ENCODE measurements at places on chromosomes 2 and 18. TPM values are rescaled to one million over a fixed set of nuclear protein-coding genes. Genes with fewer than 3 reads are reported as not detected.

DNA sequence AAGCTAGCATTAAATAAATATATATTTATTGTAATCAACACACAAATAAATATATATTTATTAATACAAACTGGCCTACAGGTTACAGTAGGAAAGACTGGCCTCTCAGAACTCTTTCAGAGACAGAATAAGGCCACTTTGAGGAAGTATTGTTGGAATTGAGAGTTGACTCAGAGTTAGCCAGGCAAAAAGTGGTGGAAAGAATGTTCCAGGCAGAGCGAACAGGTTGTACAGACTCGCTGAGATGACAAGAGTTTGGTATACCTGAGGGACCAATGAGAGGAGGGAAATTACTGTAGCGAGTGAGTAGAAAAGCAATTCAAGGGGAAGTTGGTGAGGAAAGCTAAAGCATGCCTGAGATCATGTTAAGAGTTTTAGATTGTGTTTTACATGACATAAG is 19.0 kb upstream of the XDH start:
- peaks cover 23% of the 10 kb centered on the region for H3K4me1 ChIP-seq
- no peak for DNase-seq
- H3K36me3 ChIP-seq: no peaks in the 10 kb centered on the region
- H3K4me3 ChIP-seq: no peak overlapping the region
- no peak overlapping the region for H3K27ac ChIP-seq
- no peaks in the 10 kb centered on the region for H3K27me3 ChIP-seq

DNA sequence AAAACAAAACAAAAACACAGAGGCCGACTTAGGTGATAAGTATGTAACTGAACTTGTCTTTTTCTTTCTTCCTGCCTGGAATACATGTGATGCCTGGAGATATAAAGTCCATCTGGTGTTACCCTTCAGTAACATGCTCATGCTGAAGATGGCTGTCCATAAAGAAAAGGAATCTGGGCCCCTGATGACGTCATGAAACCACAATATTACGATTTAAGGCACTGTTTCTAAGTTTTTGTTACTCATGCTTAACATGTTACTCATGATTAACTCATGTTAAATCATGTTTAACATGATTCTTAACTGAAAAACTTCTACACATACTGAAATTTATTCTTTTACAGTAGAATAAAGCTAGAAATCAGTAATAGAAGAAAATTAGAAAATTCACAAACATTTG is 49.0 kb downstream of the STRADB start:
- H3K4me3 ChIP-seq: no peak overlapping the region
- H3K36me3 ChIP-seq: no peaks in the 10 kb centered on the region
- no peak overlapping the region for H3K27ac ChIP-seq
- DNase-seq: peak; percentile 13

- peak overlapping the region; percentile 31 for H3K4me3 ChIP-seq
- no peaks in the 10 kb centered on the region for H3K27me3 ChIP-seq
- H3K27ac ChIP-seq: peak overlapping the region; percentile 91
These were observed 131.2 kb upstream of the SEC11C start for GRCh38 chr18:59008302-59008974.

CPS1 gene
- 33.0 TPM for polyA plus RNA-seq

DNA sequence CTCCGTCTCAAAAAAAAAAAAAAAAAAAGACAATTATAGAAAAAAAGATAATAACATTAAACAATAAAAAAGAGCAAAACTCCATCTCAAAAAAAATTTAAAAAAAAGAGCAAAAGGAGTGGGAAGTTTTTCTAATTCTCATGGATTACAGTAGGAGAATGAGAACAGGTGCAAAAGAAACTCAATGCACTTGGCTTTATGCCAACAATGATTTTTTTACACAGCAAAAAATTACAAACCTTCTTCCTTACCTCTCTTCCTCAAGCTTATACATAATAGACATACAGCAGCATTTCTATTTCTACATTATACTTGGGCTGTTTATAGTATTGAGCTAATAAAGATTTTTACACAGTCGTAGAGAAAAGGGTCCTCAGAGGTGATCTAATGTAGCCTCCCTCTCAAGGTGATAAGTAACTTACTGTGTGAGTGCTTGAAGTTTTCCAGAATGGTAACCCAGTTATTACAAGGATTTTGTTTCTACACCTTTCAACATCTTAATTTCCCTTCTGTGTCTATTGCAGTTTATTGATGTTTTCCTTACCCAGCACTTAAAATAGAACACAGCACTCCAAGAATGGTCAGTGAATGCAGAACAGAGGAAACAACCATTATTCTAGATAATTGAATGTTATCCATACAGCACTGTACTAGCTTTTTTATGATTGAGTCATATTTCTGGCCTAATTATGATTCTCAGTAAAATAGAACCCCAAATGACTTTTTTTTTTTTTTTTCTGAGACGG is 34.9 kb upstream of the RNF138 start:
- H3K27ac ChIP-seq: no peak overlapping the region
- no peak overlapping the region for H3K4me3 ChIP-seq
- H3K36me3 ChIP-seq: no peaks in the 10 kb centered on the region
- no peaks in the 10 kb centered on the region for H3K4me1 ChIP-seq
- no peak for DNase-seq

SDC1 gene
- 1,057 TPM for polyA plus RNA-seq

CTNNA2 gene
- not detected for polyA plus RNA-seq

- H3K4me1 ChIP-seq: peaks cover 26% of the 10 kb centered on the region
- DNase-seq: no peak
- no peak overlapping the region for H3K27ac ChIP-seq
These were observed 21.8 kb downstream of the ATAD2B start for GRCh38 chr2:23905155-23905554.

DNA sequence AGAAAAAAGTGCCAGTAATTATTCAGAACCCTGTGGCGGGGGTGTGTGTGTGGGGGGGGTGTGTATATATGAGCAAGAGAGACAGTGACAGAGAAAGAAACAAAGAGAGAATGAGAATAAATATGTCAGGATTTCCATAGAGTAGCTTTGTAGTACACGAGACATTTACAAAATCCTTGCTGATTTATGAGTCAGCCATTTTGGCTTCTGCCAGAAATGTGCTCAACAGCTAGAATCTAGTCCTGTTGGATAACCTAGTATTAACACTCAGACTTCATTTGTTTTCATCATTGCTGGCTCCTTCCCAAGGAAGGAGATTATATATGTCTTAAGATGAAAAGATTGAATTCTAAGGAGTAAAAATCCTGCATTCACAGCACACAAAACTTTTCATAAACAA is 140.5 kb upstream of the HNRNPA3 start:
- no peaks in the 10 kb centered on the region for H3K36me3 ChIP-seq
- no peaks in the 10 kb centered on the region for H3K4me1 ChIP-seq
- no peaks in the 10 kb centered on the region for H3K27me3 ChIP-seq

DNA sequence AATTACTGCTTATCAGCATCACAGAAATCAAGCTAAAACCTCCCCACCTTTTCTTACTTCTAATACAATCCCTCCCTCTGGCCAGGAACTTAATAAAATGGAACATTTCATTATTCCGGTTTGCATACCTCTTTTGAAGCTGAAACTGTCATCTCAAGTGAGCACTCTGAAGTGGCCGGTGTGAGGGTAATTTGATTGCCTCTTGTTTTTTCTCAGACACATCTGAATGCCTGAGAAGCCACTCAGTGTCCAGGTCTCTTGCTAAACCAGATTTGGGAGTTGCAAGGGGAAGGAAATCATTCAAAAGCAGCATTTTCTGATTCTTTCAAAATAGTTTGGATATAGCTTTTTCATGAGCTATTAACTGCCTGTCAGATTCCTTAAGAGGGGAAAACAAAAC is 190.3 kb downstream of the C1D start:
- H3K36me3 ChIP-seq: no peaks in the 10 kb centered on the region
- DNase-seq: no peak
- H3K27ac ChIP-seq: no peak overlapping the region
- H3K4me3 ChIP-seq: no peak overlapping the region
- no peaks in the 10 kb centered on the region for H3K27me3 ChIP-seq

DNA sequence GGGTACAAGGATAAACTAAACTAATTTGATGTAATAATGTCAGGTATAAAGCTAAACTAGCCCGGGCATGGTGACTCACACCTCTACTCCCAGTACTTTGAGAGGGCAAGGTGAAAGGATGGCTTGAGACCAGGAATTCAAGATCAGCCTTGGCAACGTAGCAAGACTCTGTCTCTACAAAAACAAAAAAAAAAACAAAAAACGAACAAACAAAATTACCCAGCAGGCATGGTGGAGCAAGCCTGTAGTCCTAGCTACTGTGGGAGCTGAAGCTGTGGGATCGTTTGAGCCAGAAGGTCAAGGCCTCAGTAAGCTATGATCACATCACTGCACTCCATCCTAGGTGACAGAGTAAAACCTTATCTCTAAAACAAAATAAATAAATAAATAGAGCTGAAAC is 131.8 kb upstream of the KYNU start:
- H3K4me1 ChIP-seq: no peaks in the 10 kb centered on the region
- no peak overlapping the region for H3K4me3 ChIP-seq
- DNase-seq: no peak
- H3K36me3 ChIP-seq: no peaks in the 10 kb centered on the region
- no peaks in the 10 kb centered on the region for H3K27me3 ChIP-seq
- H3K27ac ChIP-seq: no peak overlapping the region

DNA sequence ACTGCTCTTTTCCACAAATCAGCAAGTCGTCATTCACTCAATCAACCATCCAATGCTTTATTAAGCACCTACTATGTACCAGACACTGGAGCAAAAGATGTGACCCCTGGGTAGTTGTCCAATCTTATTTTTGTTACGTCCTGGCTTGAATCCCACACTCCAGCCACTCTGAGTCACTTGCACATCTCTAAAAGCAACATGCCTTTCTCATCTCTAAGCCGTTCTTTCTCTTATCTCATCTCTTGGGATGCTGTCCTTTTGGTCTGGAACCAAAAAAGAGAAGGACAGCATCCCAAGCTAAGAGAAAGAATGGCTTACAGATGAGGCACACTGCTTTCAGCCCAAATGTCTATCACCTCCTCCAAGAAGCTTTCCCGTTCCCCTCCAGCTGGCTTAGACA is 58.8 kb downstream of the RNF152 start:
- DNase-seq: no peak
- peaks cover 4% of the 10 kb centered on the region for H3K36me3 ChIP-seq
- H3K27ac ChIP-seq: no peak overlapping the region
- no peaks in the 10 kb centered on the region for H3K27me3 ChIP-seq
- no peak overlapping the region for H3K4me3 ChIP-seq

GRCh38 chr18:57759650-57760049 is 43.5 kb downstream of the ATP8B1 start:
- no peak for DNase-seq
- H3K4me3 ChIP-seq: no peak overlapping the region
- no peaks in the 10 kb centered on the region for H3K27me3 ChIP-seq
- H3K27ac ChIP-seq: no peak overlapping the region
- H3K36me3 ChIP-seq: no peaks in the 10 kb centered on the region

DNA sequence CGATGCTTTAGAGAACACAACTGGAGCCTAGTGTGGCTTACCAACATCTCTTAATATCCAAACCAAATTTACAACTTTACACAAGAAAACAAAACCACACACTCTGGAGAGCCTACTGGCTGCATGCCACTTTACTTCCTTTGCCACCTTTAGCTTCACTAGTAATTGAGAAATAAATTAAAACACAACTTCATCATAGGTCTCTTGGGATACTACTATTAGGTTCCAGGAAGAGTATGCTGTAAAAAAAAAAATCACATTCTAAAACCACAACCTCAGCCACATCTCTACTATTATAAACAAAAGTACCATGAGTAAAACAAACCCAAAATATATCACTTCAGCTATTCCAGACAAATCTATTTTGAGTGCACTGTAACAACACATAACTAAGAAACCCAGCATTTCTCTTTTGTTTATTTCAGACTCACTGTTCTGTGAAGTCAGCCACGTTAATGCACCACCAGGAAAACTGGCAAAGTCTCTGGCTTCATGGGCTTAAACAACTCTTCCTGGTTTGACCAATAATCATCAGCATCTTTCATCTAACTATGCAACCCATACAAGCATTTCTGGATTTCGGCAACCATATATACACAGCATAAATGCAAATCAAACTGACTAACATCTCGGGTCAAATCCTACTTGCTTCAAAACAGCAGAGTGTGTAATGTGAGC is 59.1 kb downstream of the REV1 start:
- H3K4me1 ChIP-seq: no peaks in the 10 kb centered on the region
- H3K4me3 ChIP-seq: no peak overlapping the region
- no peaks in the 10 kb centered on the region for H3K27me3 ChIP-seq
- peaks cover 12% of the 10 kb centered on the region for H3K36me3 ChIP-seq
- no peak overlapping the region for H3K27ac ChIP-seq

CDH2 gene
- 0.46 TPM for polyA plus RNA-seq

SCN3A gene
- not detected for polyA plus RNA-seq

GRCh38 chr2:157194844-157195243 is 62.7 kb upstream of the GALNT5 start:
- DNase-seq: no peak
- no peak overlapping the region for H3K27ac ChIP-seq
- H3K36me3 ChIP-seq: no peaks in the 10 kb centered on the region
- no peaks in the 10 kb centered on the region for H3K27me3 ChIP-seq

DNA sequence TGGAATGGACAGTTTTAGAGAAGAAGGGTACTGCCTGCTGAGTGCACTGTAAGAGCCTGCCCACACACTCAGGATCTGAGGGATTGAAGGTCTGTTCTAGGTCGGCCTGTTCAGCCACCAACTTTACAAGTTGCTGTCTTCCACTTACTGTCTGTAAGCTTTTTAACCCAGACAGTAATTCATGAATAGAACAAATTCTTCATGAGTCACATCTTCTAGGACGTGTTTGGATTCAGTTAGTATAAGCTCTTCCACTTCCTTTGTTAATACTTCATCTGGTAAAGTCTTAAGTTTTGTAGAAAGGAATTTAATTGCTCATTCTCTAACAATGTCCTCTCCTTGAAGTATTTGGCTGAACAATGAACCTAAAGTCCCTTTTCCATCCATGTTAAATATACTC is 74.6 kb downstream of the PDE11A start:
- no peaks in the 10 kb centered on the region for H3K36me3 ChIP-seq
- H3K4me1 ChIP-seq: peaks cover 4% of the 10 kb centered on the region
- H3K4me3 ChIP-seq: no peak overlapping the region
- H3K27me3 ChIP-seq: no peaks in the 10 kb centered on the region
- H3K27ac ChIP-seq: no peak overlapping the region

DNA sequence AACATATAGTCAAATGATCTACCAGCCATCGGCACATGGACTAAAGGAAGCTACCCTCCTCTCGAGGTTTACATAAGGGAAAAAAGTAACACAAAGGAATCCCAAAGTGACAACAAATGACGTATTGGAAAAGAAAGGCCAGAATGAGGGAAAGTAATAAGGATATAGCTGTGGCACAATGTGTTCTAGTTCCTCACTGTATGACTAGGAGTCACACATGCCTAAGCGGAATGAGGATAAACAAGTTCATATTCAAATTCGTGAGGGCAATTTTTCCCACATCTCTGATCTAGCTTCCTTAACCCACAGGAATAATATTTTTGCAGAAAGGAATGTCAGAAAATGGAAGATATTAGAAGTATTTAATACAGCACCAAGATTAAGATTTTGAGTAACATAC is 162.3 kb upstream of the PID1 start:
- DNase-seq: no peak
- no peaks in the 10 kb centered on the region for H3K27me3 ChIP-seq
- no peaks in the 10 kb centered on the region for H3K4me1 ChIP-seq
- H3K36me3 ChIP-seq: no peaks in the 10 kb centered on the region
- H3K4me3 ChIP-seq: no peak overlapping the region
